Suprapubic skin (tissue), 4 donors: ENCODE measurements at places on chromosomes 11 and 22.
A peak's percentile ranks its signal among the peaks of the same experiment; 100 is the strongest.

- H3K27me3 ChIP-seq: no peaks in the 10 kb centered on the region
- H3K4me1 ChIP-seq: no peaks in the 10 kb centered on the region
Observed at GRCh38 chr11:91707652-91708482, 516.8 kb upstream of the FAT3 start.

DNA sequence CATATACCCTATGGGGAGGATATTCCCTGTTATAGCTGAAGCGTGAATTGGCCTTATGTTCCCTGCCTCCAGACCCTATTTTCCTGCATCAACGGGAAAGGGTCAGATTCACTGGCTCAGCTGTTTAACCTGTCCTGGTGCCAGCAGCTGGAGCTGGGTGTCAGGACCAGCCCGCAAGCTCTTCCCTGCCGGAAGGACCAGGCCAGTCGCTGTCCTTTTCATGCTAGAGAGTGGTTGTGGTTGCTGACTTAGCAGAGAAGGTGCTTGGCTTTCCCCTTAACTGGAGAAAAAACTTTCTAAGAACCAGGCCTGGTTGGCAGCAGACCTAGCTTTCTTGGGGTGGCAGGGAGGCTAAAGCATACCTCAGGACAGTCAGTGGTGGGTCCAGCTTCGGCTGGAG is 5.2 kb upstream of the SREBF2 start:
- no peaks in the 10 kb centered on the region for H3K36me3 ChIP-seq
- no peaks in the 10 kb centered on the region for H3K27me3 ChIP-seq
- H3K4me1 ChIP-seq: peaks cover 26% of the 10 kb centered on the region
- no peak for DNase-seq
- no peak overlapping the region for H3K4me3 ChIP-seq

DNA sequence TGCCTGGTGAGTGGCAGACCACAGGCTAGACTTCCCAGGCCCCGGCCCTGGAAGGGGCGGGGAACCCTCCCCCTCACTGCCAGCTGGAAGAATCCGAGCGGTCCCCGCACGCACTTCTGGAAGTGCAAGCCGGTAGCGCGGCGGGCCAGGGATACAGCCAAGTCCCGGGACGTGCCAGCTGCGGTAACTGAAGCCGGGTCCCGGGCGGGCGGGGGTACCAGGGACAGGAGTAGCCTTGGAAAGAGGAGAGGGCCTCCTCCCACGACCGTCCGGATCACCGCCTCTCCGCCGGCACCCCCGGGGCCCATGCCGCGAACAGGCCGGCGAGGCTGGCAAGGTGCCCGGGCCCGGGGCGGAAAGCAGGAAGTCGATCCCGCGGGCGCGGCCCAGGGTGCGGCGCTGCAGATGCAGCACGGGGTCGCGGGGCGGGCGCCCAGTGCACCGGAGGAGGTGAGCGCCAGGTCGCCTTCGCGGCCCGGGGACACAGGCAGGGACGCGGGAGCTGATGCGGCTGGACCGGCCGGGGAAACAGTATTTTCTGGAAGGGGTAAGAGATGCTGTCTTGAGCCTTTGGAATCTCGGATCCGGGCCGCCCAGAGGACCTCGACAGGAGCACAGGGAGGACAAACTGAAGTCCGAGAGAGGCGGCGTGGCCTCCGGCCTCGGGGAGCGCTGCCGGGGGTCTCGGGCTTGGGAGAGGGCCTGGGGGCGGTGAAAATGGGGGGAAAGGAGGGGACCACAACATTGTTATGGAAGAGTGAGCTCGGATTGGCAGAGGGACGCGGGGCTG is 783 bp upstream of the SLC35C1 start:
- H3K36me3 ChIP-seq: peaks cover 8% of the 10 kb centered on the region
- peak overlapping the region; percentile 91 for H3K4me3 ChIP-seq
- peak; percentile 92 for DNase-seq
- H3K27me3 ChIP-seq: no peaks in the 10 kb centered on the region
- peak overlapping the region; percentile 80 for H3K27ac ChIP-seq

DNA sequence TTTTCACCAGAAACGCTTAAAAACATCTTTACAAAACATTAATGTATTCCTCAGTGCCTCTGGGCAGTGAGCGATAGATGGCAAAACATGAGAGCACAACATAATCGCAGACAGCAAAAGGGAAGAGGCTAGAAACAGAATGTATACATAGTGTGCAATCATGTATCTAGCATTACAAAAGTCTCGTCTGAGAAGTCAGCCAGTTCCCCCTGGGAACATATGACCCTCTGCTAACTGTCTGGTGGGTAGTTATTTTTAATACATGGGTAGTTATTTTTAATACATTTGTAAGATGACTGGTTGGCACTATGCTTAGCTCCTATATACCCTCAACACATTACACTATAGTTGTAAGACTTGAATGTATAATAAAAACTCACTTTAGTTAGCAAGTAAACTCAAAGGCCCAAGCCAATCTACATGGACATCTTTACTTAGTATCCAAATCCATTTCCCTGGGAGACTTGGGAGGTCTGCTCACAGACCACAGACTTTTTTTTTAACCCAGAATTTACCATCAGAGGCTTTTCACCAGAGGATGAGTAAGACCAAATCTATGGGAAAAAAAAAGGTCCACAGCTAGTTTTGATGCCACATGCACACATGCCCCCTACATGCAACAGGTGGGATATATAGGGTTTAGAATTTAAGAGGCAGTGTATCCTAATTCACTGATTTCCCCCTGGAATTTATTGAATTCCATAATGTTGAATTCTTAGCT is 71.7 kb downstream of the AMBRA1 start:
- H3K4me1 ChIP-seq: peaks cover 14% of the 10 kb centered on the region
- no peaks in the 10 kb centered on the region for H3K36me3 ChIP-seq
- no peaks in the 10 kb centered on the region for H3K27me3 ChIP-seq
- H3K4me3 ChIP-seq: no peak overlapping the region
- no peak for DNase-seq

DNA sequence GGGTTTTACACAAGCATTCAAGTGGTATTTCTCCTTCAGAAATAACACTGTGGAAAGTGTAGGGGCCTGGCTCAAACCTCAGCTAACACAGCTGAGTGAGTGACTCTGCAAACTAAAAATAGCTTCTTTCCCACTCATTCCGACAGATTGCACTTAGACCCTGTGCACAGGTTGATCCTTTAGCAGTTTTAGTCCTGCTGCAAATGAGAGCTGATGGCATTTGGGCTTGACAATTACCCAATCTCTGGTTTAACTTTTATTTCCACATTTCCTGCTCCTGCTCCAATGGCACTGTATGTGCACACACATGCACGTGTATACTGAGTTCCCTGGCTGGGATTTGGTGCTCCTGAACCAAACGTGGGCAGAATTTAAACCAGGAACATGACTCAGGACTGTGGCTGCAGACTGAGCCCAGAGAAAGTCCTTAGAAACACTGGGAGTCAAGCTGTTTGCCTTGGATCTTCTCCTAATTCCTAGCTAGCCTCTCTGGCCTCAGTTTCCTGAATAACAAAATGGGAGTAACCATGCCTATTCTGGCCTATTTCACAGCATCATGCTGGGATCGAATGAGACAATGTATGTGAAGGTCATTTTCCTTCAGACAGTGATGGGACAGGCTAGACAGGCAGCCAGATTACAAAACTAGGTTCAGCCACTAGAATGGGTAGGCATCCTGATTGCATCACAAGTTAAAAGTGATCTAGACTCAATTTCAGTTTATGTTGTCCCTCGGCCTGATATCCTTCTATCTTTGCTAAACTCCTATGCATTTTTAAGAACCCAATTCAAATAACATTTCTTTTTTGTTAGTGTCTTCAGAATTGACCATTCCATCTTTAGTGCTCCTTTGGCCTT is 58.2 kb downstream of the SERGEF start:
- no peak overlapping the region for H3K27ac ChIP-seq
- H3K36me3 ChIP-seq: peaks cover 79% of the 10 kb centered on the region
- DNase-seq: no peak
- no peaks in the 10 kb centered on the region for H3K4me1 ChIP-seq

DNA sequence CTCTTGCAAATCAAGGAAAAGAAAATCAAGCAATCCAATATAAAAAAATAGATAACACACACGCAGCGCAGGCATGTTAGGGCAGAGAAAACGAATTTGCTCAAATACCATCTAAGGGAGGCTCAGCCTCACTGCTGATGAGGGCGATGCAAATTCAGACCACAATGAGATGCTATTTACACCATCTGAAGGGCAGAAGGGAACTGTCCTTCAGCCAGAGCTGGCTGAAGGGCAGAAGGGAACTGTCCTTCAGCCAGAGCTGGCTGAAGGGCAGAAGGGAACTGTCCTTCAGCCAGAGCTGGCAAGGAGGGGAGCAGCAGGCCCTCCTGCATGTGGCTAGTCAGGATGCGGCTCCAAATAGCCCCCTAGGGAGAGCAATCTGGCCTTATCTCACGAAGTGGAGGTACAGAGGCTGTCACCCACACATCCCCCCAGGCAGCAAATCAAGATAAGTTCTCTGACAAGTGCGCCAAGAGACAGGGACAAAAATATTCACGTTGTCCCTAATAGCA is 7.6 kb upstream of the SLC39A13 start:
- DNase-seq: no peak
- H3K4me1 ChIP-seq: peaks cover 31% of the 10 kb centered on the region
- H3K36me3 ChIP-seq: no peaks in the 10 kb centered on the region
- no peaks in the 10 kb centered on the region for H3K27me3 ChIP-seq
- peak overlapping the region; percentile 78 for H3K27ac ChIP-seq
- H3K4me3 ChIP-seq: peak overlapping the region; percentile 62

- H3K4me1 ChIP-seq: peaks cover 18% of the 10 kb centered on the region
- H3K27ac ChIP-seq: peak overlapping the region; percentile 54
- no peaks in the 10 kb centered on the region for H3K36me3 ChIP-seq
- DNase-seq: peak; percentile 63
Observed at GRCh38 chr22:38569181-38569971, 607 bp downstream of the DMC1 start.
